ENCODE measurements at places on chromosomes 6 and 20.

DNA sequence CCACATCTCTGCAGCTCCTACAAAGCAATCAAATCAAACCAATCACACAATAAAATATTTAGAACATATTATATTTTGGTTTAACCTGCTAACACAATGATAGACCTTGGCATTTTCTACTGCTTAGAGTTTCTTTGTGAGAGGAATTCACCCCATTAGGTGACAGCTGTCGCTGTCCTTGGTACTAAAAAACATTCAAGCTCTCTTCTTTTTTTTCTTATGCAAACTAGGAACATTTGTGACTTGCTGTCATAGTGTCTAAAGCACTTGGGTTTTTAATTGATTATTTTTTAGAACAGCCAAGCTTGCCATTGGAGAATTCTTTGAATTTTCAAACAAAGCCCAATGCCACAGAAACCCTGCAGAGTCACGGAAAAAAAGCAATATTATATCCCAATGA is 46.4 kb downstream of the CNR1 start:
- no peak for DNase-seq

- no peak for DNase-seq
Measured at GRCh38 chr6:7568021-7568420, 22.0 kb upstream of the SNRNP48 start.

DNA sequence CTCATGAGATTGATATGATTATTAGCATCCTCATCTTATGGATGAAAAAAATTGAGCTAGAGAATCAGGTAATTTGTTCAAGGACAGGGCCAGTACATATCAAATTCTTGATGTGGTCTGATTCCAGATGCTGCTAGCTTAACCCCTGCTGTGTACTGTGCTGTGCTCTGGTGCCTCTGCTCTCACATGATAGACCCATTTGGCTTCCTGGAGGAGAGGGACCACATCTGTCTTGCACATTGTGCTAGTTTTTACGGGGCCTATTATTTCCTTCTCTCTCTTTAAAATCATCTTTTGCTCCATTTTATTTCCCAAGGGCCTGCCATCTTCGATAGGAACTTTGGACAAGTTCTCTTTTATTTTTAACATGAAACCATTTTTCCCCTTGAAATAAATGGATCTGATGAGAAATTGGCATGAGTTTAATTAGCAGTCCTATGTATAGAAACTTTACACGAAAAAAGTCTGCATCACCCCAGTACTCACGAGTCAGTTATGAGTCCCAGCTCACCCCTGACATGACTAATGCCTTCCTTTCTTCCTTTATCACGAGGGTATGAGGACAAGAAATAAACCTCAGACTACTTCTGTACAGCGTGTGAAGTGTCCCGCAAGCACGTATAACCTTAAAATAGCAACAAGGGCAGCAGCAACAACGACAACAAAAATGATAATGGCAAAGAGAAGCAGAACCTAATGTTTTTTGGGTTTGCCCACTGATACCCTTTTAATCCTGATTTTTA is 26.5 kb downstream of the CD109 start:
- DNase-seq = no peak

GRCh38 chr6:116858060-116858459 is 19.0 kb upstream of the RFX6 start:
- no peak for DNase-seq

- no peak for DNase-seq
Measured at GRCh38 chr6:35518566-35519312, 6.0 kb upstream of the TULP1 start.

- no peak for DNase-seq
Measured at GRCh38 chr6:89364586-89364985, 12.1 kb upstream of the UBE2J1 start.

DNA sequence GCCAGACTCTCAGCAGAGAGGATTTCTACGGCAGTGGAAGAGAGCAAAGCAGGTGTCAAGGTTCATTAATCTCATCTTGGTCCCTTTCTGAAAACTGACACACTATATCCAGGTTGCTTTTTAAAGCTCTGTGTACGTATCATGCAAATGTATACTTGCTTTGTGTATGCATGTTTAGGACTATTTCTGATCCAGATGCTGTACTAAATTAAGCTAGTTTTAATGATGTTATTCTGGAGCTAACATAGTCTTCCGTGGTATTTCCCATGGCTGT is 59.2 kb upstream of the SNX9 start:
- no peak for DNase-seq
